ENCODE measurements at places on chromosomes 1 and 21. TPM values are rescaled to one million over a fixed set of nuclear protein-coding genes. Genes with fewer than 3 reads are reported as not detected.

RNU1-3 gene
- under 0.01 TPM for total RNA-seq

H6PD gene
- total RNA-seq: 80.6 TPM

LORICRIN gene
- total RNA-seq: not detected

TNFSF4 gene
- 5.4 TPM for total RNA-seq

HUNK gene
- total RNA-seq: 0.27 TPM

HTR6 gene
- total RNA-seq: 0.41 TPM

ANGPTL1 gene
- 110 TPM for total RNA-seq

OLFML3 gene
- total RNA-seq: 56.0 TPM

NPR1 gene
- total RNA-seq: 279 TPM

CD5L gene
- total RNA-seq: 0.28 TPM

C1orf87 gene
- total RNA-seq: 1.5 TPM

XCL2 gene
- not detected for total RNA-seq

ASCL5 gene
- not detected for total RNA-seq

RRAGC gene
- 20.2 TPM for total RNA-seq

FCRL4 gene
- not detected for total RNA-seq

TNN gene
- total RNA-seq: not detected

FNDC10 gene
- total RNA-seq: 0.54 TPM

ST6GALNAC3 gene
- total RNA-seq: 9.5 TPM

TEDDM1 gene
- total RNA-seq: not detected

MTMR11 gene
- 50.8 TPM for total RNA-seq

AIRE gene
- not detected for total RNA-seq
